ENCODE measurements at places on chromosomes 11 and 22.

DNA sequence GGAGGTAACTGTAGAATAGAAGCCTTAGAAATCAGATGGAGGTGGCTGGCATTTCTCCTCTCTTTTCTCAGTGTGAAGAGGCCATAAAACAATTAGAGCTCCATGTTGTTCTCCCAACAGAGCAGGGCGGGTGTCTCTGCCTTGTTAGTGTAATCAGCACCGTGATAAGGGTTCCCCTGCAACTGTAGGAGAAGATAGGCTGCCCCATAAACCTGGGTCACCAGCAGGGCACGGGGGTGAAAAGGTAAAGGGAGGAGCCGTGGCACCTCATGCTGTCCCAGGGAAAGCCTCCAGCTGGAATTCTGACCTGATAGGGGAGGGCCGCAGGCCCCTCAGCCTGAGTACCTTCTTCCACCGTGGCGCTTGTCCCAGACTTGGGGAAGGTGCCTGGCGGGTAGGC, 68.7 kb downstream of the ISX start:
- DNase-seq = no peak

DNA sequence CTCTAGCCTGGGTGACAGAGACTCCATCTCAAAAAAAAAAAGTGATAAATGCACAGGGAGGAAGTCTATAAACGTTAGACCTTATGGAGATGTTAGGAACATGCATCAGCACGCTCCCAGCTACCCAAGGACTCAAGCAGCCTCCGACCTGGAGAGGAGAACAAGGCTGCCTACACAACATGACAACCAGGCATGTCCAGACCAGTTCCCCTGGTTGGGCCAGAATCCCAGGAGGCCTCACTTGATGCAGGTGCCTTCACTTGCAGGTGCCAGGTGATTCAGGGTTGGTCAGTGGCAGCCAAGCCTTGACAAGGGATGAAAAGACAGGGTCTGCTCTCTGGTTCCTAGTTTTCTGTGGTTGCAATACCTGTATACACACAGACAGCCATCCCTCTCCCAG, 5.9 kb downstream of the RANGAP1 start:
- DNase-seq = no peak

DNA sequence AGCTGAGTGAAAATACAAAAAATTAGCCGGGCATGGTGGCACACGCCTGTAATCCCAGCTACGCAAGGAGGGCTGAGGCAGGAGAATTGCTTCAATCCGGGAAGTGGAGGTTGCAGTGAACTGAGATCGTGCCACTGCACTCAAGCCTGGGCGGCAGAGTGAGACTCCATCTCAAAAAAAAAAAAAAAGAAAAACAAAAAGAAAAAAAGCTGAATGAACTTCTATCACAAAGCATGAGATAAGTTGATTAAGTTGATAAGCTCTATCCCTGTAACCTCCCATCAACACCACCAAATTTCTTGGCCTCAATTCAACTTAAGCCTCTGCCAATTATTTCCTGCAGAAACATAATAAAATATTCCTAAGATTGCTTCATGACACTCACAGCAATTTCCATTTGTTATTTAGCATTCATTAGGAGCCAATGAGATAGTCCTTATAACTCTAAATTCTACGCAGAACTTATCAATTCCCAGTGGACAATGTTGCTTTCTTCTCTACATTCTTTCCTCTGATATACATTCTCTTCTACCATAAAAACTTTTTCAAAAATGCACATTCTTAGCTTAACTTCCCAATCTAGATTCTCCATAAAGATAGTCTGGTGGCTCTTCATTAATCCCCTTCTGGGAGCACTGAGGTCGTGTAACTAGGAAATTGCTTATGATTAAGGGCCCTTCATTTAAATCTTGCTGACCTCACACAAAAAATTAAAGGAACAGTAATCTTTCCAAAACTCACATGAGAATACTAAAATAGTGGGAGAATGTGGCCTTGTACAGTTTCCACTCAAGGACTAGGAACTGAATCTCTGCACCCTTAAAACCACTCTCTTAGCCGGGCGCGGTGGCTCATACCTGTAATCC, 2.9 kb downstream of the AMBRA1 start:
- no peak for DNase-seq

GRCh38 chr22:21826204-21826603, 41.2 kb downstream of the MAPK1 start:
- DNase-seq = no peak

DNA sequence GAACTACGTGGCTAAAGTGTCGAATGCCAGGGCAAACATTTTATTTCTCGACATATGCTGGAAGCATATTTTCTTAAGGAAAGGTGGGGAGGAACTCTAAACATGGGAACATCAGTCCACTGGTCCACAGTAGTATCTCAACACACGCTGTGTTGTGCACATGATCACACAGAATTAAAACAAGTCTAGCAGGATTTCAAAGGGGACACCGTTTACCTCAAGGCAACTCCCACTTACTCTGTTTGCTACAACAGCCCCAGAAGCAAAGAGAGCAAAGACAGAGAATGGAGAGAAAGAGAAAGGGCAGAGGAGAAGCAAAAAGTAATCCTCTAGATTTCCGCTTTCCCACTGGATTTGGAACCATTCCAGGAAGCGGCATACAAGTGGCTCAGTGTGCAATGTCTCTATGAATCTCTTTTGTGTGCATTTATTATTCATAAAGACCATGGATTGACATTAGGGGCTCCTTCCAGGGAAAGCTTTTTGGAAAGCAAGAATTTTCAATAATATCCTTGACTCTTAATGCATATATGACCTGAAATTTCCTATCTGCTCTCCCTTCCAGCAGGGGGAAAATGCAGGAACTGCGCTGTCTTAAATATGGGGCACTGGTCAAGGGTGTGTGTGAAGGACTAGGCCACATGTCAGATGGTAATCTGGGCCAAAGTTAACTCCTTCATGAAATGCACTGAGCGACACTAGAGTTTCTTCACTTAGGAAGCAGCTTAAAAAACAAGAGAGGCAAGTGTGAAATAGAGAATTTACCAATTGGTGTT, 34.8 kb upstream of the CCDC34 start:
- DNase-seq = no peak

DNA sequence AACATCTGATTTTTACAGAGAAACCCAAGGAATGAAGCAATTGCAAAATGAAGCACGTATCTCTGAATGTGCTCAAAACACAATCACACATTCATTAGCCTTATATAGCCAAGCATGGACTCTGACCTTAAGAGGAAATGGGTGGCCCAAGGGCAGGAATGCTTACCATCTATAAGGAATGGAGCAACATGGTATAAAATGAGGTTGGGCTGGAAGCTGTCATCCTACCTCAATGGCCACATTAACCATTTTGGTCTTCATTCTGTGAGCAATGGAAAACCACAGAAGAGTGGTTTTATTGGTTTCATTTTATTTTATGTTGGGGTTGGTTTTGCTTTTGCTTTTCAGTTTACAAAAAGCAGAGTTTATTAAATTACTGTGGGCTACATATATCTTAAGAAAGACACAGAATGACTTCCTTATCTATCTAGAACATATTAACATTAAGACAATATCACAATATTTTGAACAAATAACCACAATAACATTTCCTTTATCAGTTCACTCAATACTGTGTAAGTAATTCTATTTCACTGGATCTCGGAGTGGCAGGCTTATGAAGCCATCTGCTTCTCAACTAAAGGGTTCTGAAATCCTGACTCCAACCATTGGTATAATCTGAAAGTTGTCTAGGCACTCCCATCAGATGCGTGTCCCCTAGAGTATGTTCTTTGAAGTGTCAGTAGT, 10.8 kb upstream of the MS4A13 start:
- no peak for DNase-seq

GRCh38 chr11:35014346-35014745, 97.9 kb downstream of the PDHX start:
- DNase-seq = no peak

- DNase-seq = no peak
These were observed 84.7 kb downstream of the TTC28 start for GRCh38 chr22:28594797-28595462.

GRCh38 chr11:96309016-96309642, 33.9 kb downstream of the MAML2 start:
- no peak for DNase-seq

GRCh38 chr22:29204455-29205183, 1.1 kb upstream of the EMID1 start:
- DNase-seq = no peak

- peak; percentile 75 for DNase-seq
These were observed at the start of gene PLAAT3 for GRCh38 chr11:63614136-63614671. Gene PLAAT3 (minus strand): TSS chr11:63614433. CDS start chr11:63614014, 419 bp downstream.

- DNase-seq = no peak
These were observed 6.2 kb upstream of the RANBP1 start for GRCh38 chr22:20109411-20110358.

GRCh38 chr11:614623-615503, 887 bp downstream of the IRF7 start:
- no peak for DNase-seq

DNA sequence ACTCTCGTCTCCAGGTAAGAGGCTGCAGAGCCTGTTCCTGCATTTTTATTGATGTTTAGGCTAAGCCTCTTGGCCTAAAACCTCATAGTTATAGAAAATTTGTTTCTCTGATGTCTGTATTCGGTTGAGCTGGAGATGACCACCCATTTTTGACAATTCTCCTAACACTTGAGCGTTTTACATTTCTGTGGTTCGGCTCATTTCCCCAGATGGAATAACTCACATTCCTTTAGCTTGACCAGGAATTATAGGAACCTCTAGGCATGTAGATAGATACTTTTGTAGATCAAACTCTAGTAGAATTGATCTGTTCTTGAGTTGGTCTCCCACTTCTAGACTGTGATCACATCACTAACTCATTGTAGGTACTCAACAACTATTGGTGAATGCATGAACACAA, 172.6 kb upstream of the CADM1 start:
- DNase-seq = no peak

DNA sequence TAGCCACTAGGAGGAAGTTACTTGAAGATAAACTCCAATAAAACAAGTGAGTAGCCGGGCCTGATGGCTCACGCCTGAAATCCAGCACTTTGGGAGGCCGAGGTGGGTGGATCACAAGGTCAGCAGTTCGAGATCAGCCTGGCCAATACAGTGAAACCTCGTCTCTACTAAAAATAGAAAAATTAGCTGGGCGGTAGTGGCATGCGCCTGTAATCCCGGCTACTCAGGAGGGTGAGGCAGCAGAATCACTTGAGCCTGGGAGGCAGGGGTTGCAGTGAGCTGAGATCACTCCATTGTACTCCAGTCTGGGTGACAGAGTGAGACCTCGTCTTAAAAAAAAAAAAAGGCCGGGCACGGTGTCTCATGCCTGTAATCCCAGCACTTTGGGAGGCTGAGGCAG, 34.0 kb upstream of the CLPB start:
- DNase-seq = no peak

DNA sequence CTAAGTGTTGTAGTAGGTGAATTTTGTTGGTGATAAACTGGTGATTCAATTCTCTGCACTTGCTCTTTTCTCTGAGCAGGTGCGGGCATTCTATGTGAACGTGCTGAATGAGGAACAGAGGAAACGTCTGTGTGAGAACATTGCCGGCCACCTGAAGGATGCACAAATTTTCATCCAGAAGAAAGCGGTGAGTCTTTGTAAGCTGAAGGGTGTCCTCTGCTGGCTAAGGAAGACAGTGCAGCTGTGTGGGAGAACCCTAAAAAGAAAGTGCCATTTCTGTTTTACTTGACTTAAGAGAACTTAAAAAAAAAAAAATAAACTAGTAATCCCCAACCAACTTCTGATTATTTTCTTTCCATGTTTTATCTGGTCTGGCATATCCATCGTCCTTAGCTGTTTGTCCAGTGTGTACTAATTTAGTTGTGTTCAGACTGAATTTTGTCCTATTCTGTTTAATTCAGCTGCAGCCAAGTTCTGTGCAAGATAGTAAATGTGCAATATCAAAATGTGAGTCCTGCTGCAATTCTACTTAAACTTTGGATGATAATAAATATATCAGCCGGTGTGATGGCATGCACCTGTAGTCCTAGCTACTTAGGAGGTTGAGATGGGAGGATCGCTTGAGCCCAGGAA, 29.6 kb downstream of the CAT start:
- no peak for DNase-seq

GRCh38 chr11:2711161-2711560, 11.4 kb upstream of the KCNQ1OT1 start:
- no peak for DNase-seq

- no peak for DNase-seq
These were observed 110.9 kb downstream of the ELP4 start for GRCh38 chr11:31620434-31620833.

- no peak for DNase-seq
These were observed 15.2 kb downstream of the CCDC157 start for GRCh38 chr22:30371981-30372380.

- no peak for DNase-seq
These were observed 26.5 kb downstream of the HTR3A start for GRCh38 chr11:114001416-114001815.

GRCh38 chr22:23233752-23234408, 53.6 kb downstream of the BCR start:
- DNase-seq = no peak

GRCh38 chr22:29477723-29478318, 2.2 kb upstream of the NEFH start:
- DNase-seq = no peak

- no peak for DNase-seq
These were observed 1.6 kb downstream of the SLN start for GRCh38 chr11:107710301-107710700.

DNA sequence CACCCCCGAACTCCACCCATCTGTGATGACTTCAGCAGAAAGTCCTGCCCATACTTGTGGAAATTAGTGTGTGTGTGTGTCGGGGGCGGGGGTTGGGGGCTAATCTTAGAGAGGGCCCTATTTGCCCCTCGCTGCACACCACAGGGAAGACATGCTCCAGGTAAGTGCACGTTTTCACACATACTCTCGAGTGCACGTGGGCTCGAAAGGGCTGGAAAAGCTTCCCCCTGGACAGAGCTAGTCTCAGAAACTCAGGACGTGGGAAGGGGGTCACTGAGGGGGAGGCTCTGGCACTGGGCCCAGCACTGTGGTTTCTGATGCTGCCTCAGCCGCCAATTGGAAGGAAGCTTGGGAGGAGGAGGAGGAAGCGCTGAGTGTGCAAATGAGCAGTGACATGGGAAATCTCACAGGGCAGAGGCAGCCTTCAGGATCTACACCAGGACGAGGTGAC, 40.7 kb upstream of the CD82 start:
- DNase-seq = no peak

Measured in amygdala (tissue), 56 donors.